Central memory CD4-positive, alpha-beta T cell (primary cell): ENCODE measurements at places on chromosomes 3 and 15.
A peak's percentile ranks its signal among the peaks of the same experiment; 100 is the strongest.

- no peak for DNase-seq
These were observed 212.5 kb downstream of the UBE3A start for GRCh38 chr15:25226360-25226759.

GRCh38 chr3:174192471-174192870 lies 666.7 kb upstream of the NAALADL2 start:
- no peak for DNase-seq

GRCh38 chr3:188389711-188390342 lies 235.9 kb downstream of the LPP start:
- no peak for DNase-seq

DNA sequence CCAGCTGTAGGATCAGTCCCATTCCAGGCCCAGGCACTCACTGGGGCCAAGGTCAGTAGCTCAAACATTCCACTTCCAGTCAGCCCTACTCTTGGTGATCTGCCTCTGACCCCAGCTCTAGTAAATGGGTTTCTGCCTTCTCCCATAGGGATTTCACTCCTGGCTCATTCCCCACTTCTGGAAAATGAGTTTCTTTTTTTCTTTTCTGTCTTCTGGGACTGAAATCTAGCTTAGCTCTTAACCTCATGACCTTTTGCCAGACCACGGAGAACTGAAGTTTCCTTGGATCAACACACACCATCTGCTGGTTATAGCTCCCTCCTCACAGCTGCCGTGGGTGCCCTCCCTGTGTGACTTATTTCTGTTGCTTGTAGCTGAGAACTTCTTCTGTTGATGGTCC lies 21.3 kb downstream of the MME start:
- DNase-seq = no peak

DNA sequence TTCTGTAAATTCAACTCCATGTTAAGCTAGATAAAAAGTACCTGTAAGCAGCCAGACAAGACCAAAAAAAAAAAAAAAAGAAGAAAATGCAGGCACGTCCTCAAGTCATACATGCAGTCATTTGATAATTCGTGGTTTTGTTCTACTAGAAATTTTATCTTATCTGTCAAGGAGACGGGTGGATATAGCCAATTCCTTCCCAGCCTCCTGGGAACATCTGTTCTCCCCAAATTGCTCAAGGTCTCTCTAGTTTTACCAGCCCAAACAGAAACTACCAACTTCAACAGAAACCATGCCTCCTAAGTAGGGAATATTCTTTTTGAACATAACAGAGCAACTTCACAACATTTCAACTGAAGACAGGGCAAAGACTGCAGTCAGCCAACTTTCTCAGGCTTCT lies 19.5 kb downstream of the RYK start:
- no peak for DNase-seq

GRCh38 chr15:71844916-71845315 lies 34.6 kb downstream of the NR2E3 start:
- DNase-seq = no peak

GRCh38 chr3:87413814-87414213 lies 137.4 kb upstream of the POU1F1 start:
- DNase-seq = no peak

GRCh38 chr3:150495563-150496168 lies 50.6 kb downstream of the SERP1 start:
- DNase-seq = peak; percentile 40

DNA sequence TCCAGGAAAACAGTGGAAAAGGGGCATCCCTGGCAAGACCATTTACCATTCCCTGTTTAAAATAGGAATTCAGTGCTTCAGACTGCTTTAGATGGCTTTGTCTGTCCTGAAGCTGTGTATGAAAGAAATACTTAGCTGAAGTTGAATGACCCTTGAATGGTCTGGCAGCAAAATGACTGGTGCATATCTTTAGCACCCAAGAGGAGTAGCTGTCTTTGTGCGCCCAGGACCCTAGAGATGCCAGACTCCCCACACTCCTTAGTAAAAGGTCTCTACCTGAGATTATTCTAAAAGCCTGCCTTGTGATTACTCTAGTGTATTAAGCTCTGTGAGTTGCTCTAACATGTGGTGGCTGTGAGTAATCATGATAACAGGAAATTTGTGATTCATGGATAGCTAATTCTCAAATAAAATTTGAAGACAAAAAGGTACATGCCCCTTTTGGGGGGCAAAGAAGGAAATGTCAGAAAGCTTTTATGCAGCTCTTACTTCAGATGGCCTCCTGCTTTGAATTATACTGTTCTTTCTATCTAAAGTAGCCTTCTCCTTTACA lies 3.2 kb downstream of the MAPKBP1 start:
- no peak for DNase-seq

DNA sequence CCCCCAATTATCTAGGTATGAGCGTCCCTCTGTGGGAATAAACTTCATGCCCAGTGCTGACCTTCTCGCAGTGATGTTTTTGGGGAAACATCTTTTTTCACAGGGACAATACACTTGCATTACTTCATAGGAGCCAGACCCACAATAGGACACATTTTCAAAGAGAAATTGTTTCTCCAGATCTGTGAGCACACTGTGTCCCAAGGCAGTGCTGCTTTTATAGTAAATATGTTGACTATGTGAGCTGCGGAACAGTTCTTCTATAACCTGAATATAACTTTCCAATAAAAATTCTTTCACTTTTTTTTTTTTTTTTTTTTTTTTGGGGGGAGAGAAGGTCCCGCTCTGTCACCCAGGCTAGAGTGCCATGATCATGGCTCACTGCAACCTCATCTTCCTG lies 17.4 kb upstream of the THSD4 start:
- DNase-seq = no peak

- DNase-seq = no peak
These were observed 945.6 kb downstream of the MCTP2 start for GRCh38 chr15:95176794-95177577.

GRCh38 chr3:95629802-95630201 lies 1184.6 kb upstream of the EPHA6 start:
- no peak for DNase-seq

DNA sequence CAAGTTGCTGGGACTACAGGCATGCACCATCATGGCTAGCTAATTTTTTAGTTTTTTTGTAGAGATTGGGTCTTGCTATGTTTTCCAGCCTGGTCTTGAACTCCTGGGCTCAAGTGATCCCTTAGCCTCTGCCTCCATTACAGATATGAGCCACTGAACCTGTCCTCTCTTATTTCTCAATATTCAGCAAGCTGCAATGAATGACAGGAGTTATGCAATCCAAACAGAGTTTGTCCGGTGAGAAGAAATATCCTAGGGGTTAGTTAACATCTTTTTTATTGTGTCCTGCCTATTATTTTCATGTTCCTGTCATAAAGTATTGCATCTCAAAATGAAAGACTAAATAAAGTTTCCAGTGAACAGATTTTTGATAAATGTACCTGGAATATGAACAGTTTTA lies 1161.4 kb downstream of the OTOL1 start:
- no peak for DNase-seq

DNA sequence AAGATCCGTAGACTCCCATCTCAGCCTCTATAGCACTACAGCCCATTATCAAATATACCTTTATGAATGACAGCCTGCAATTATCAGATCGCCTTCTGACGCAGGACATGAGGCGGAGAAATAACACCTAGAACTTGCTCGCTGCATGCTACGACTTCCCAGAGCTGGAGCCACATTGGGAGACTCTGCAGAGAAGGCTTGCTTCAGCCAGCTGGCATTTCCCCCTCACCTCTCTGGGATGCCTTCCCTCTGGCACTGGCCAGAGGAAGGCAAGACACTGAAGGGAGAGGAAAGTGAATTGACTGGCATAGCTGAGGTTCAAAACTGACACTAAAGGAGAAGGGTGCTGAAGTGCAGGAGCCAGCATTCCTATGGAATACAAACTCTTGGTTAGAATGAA lies 131.7 kb downstream of the GABRB3 start:
- no peak for DNase-seq

DNA sequence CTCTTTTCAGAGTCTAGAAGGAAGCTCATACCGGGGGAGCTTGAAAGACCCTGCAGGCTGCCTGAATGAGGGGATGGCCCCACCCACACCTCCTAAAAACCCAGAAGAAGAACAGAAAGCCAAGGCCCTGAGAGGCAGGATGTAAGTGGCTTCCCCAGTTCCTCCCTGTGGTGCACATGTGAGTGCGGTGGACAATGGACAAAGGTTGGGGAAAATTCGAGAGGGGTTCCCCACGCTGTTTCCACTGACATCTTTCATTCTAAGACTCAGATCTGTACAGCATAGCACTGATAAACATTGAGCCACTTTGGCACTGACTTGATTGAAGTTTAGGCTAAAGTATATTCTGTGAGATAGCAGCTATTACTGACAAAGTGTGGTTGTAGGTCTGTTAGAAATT lies 79.5 kb upstream of the UMPS start:
- DNase-seq = no peak

- peak; percentile 66 for DNase-seq
These were observed 36.3 kb upstream of the PLA2G4E start for GRCh38 chr15:42056934-42057798.

GRCh38 chr3:50644561-50644960 lies 27.6 kb downstream of the MAPKAPK3 start:
- DNase-seq = no peak

DNA sequence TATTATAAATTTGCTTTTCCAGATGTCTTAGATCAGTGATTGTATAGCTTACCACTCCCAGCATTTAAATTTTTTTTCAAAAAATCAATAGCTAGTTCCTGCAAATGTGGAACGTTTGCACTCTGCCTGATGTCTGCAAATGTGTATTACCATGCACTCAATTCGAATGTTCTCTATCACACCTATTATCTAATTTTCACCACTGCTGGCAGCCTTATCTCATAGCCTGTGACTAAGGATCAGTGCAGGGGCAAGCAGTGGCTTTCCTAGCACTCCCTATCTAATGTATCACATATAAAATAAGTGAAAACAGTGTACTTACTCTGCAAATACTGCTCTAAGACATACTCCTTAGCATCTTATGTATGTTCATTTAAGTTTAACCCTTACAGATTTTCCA lies 196.3 kb upstream of the PLSCR5 start:
- no peak for DNase-seq

GRCh38 chr3:193297421-193297820 lies 56.4 kb downstream of the PLAAT1 start:
- no peak for DNase-seq

- DNase-seq = no peak
These were observed 28.7 kb downstream of the GPR171 start for GRCh38 chr3:151174351-151174750.

GRCh38 chr15:25407950-25408349 lies 30.9 kb downstream of the UBE3A start:
- no peak for DNase-seq

DNA sequence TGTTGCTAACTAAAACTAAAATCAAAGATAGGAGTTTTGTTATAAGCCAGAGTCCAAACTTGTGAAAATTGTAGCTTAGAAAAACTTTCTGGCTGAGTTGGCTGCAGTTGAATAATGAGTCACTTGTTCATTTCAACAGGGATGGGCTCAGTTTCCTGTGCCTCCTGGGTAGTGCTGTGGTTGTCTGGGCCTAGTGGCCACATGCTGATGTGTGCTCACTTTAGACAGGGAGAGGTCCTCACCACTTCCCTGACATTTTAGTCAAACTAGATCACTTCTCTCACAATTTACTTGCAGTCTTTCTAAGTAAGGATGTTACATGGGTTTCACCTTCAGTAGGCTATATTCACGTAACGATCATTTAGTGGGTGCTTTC lies 6.3 kb upstream of the UBE2Q2 start:
- peak; percentile 43 for DNase-seq

DNA sequence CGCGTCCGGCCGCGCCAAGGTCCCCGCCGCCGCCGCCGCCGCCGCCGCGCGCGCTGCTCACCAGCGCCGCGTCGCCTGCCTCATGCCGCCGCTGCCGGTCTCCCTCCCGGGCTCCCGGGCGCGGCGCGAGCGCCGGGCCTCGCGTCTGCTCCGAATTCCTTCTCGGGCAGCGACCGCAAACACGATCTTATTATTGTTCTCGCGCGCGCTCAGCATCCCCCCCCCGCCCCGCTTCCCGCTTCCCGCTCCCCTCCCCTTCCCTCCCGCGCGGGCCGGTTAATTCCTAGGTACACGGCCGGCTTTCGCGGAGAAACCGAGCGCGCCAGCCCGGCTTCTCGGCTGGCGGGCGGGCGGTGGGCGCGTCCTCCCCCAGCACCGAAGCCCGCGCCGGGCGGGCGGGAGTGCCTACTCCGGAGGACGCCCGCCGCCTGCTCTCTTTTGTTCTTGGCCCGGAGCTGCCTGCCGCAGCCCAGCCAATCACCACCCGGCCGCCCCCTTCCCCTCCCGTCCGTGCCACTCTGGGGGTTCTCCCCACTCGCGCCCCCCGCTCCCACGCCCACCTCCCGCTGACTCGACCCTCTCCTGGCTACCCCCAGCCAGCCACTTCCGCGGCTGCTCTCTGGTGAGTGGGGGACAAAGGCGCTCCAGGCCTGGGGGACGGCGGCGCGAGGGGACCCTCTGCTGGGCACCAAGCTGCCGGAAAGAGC lies at the start of gene HDGFL3:
HDGFL3 (minus strand) TSS at position 164 of the 707 bp plus-strand sequence. CDS start 409 bp downstream, outside the sequence.
- peak; percentile 2 for DNase-seq

GRCh38 chr3:154614601-154615000 lies 184.6 kb upstream of the GPR149 start:
- no peak for DNase-seq

- DNase-seq = no peak
These were observed 14.1 kb upstream of the SCAANT1 start for GRCh38 chr3:63926309-63926708.

GRCh38 chr15:92163641-92164040 lies 230.0 kb upstream of the ST8SIA2 start:
- no peak for DNase-seq

DNA sequence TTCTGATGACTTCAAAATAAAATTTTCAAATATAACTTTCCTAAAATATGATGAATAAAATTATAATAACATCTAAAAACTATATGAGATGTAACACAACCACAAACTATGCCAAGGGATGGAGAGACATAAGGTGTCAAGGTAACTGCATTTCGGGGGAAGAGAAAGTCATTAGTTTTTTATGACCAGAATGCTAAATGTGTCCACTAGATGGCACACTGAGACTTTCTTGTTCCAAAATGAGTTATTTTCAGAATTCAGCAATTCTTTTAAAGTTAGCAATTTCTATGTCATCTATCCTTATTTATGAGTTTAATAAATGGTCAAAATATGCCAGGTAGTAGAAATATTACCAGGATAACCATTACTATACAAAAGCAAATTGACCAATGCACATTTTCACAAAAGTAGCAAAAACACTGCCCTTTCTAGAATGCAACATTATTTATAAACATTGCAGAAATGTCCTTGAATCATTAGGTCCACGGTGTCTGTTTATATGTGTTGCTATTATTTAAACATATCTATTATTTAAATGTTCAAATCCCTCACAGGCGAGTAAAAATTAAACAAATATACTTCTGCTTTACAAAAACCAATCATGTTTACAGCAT lies 374.2 kb downstream of the PLCL2 start:
- peak; percentile 23 for DNase-seq

- no peak for DNase-seq
These were observed 181.6 kb downstream of the CFAP20DC start for GRCh38 chr3:58868097-58868779.

DNA sequence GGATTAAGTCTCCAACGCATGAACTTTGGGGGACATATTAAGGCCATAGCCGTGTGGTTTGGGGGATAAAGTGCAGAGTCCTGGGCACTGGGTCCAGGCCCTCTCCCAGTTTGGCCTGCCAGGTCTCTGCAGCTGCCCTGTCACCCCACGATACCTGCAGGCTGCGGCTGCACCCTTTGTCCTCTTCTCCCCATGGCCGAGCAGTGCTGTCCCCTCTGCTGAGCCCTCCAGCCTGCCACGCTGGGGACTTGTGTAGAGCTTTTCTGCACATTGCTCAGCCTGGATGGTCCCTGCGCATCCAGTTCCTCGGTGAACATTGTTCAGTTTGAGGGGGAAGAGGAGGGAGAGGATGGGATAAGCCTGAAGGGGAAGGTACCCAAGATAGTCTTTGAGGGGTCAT lies 167.2 kb downstream of the APBA2 start:
- no peak for DNase-seq
